ENCODE measurements at places on chromosomes 6 and 20.

DNA sequence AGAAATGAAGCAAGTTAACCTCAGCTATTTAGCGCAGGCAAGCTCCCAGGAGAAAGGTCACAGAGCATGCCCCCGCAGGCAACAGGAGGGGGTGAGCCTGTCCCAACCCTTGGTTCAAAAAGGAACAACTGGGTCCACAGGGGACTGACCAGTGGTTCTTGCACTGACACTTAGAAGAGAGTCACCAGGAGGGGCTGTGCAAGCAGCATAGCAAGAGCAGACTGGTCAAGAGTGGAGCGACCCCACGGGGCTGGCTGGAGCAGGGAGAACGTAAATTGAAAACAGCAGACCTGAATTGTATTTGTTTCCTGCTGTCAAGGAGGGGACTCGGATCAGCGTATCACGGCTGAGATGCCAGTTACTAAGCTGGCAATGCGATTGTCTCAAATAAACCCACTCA is 32.8 kb downstream of the GABRR1 start:
- DNase-seq, result no peak

GRCh38 chr20:5592165-5592564 is 158.0 kb upstream of the SHLD1 start:
- DNase-seq, result no peak

DNA sequence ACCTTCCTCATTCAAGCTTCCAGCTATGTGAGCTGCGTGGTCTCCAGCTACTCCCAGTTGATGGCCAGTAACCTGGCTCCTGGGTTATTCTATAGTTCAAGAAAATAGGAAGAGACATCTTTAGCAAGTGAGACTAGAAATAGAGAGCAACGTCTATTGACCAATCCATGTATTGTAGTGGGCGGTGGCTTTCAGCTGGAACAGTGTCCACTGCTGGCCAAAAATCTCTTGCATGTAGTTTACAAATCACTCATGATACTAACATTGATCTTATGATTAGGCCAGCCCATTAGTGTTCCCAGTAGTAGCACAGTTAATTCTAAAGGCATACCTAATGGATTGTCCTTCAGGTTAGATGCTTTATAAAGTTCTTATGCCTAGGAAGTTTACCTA is 58.9 kb upstream of the SCP2D1 start:
- DNase-seq, result peak; percentile 18

- DNase-seq, result no peak
These were observed 32.8 kb upstream of the ZNFX1 start for GRCh38 chr20:49310705-49311104.

DNA sequence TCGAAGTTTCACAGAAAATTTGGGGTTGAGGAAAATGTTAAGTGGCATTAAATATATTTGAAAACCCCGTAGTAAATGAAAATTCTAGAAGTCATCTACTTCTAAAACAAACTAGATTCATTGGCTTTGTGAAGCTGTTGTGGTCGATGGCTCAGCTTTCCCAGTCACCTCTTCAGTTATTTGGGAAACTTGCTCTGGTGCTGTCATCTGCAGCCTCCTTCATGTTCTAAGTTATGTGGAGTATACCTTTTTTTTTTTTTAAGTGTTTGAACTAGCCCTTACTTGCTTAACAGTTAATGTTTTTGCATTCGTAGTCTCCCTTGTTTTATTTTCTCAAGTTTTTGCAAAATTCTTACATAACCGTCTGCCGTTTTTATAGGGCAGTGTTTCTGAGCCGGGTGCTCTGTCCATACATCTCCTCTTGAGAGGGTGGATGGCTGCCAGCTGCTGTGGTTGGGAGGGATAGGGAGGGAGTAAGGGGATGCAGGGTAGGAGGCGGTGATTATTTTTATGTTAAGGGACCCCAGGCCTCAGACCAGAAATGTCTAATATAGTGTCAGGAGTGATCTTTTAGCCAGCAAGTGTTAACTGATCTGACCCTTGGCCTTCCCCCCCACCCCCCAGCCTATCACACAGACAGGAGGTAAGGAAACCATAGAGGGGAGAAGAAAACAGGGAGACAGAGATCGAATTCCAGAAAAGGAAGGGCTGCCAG is 7.1 kb downstream of the RREB1 start:
- no peak for DNase-seq

DNA sequence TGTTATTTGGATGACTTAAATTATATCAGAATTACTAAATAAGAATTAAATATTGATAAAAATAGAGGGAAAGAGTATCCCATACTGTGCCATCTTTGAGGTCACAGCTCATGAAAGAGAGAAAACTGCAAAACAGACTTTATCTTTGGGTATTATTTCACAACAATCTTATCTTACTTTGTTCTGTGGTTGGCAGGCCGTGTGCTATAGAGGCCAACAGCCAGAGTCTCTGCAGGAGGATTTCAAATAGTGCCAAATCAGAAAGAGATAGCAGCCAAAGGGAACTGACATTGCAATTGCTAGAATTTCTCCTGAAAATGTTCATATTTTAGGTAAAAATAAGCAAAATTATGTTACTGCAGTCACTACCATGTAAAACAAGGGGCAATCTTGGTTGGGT is 354.2 kb downstream of the GRIK2 start:
- DNase-seq, result no peak

DNA sequence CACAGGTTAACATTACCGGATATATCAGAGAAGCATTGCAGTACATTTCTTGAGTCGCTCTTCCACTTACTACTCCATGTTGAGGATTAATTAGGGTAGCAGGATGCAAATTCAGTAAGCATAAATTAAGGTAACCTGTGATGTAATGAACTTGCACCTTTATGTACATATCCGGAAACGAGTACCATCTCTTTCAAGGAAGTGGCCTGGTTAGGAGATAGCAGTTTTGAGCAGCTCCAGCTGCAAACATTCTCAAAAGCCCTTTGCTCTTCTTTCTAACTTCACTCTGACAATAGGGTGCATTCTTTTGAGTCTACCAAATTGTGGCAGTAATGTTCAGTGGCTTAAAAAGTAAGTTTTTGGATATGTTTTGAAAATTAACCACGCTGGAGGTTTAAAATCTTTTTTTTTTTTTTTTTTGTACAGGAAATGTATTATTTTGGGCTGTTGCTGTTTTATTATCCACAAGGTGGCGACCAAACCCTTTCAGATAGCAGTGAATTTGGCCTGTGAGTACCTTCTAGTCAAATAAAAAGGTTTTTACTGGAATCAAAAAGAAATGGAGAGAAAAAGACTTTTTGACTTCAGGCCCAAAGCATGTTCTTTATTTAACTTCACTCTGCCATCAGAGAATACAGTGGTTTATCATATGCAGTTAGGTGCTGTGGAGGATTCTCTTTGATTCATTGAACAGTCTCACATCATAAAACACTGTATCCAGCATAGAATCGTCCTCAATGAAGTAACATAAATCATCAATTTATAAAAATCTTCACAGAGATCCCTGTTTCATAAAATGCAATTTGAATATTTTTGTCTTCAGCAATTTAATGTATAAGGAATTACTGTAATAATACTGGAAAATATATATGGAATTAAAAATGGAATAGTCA is 8.9 kb downstream of the FAM217B start:
- peak; percentile 82 for DNase-seq

DNA sequence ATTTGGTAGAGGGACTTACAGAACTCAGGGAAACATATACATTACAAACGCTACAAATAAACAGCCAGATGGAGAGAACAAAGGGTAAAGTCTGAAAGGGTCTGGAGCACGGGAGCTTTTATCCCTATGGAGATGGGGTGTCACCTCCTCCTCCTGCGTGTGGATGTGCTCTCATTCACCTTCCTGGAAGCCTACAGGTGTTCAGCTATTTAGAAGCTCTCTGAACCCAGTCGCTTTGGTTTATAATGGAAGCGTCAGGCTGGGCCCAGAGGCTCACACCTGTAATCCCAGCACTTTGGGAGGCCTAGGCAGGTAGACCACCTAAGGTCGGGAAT is 17.7 kb upstream of the ITCH start:
- DNase-seq, result no peak

- no peak for DNase-seq
These were observed 187.4 kb upstream of the PROKR2 start for GRCh38 chr20:5504061-5504739.

- DNase-seq, result no peak
These were observed 13.2 kb downstream of the CCN2 start for GRCh38 chr6:131937703-131938631.

- no peak for DNase-seq
These were observed 813.7 kb downstream of the KIF16B start for GRCh38 chr20:15759594-15759993.

DNA sequence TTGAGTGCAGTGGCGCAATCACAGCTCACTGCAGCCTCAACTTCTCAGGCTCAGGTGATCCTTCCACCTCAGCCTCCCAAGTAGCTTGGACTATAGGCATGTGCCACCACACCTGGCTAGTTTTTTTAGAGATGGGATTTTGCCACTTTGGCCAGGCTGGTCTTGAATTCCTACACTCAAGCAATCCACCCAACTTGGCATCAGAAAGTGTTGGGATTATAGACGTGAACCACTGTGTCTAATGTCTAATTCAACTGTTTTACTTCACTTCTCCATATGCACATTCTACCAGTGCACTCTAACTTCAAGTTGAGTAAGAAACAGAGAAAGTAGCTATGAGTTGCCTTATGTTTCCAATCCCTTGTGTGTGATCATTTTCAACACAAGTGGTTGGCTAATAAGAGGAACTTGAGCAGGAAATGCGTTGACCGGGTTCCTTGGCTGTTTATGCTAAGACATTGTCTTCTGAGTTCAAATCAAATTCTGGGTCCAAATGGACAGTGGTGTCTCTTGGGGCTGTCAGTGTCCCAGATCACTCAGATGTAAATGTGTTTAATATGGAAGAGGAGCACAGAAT is 23.9 kb downstream of the ZNF337 start:
- no peak for DNase-seq

- no peak for DNase-seq
These were observed 381 bp upstream of the PEX7 start for GRCh38 chr6:136822046-136822375.

GRCh38 chr6:39061182-39061581 is 12.6 kb downstream of the GLP1R start:
- no peak for DNase-seq

DNA sequence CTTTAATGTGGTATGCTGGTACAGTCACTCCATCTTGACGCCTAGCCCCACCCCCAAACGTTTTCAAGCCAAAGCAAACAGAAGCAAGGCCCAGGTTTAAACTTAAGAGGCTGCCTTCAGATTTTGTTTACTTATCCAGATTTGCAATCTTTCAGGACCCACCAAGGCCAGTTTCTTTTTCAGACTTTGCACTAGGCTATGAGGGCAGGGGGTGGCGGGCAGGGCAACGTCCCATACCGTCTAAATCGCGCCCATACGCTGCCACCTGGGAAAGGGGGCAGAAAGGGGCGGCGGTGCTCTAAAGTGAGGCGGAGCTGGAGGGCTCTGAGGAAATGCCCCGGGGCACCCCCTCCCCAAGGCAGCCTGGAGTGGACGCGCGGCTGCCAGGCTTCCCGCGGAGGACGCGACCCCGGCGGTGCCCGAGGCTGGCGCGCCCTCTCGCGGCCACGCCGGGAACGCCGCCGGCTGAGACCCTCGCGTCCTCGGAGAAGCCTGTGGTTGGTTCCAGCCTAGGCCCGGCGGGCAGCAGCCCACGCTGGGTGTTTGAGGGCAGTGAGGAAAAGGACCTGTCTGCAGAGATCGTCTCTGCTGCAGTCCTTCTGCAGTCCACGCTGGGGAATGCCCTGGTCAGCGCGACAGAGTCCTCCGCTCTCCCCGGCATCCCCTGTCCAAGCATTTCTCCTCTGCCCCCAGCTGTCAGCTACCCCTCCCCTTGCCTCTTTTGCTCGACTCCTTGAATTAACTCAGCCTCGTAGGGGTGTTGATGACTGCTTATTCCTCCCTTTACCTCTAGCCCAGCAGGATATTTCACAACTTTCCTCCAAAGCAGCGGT is 129.2 kb upstream of the PRND start:
- peak; percentile 88 for DNase-seq

DNA sequence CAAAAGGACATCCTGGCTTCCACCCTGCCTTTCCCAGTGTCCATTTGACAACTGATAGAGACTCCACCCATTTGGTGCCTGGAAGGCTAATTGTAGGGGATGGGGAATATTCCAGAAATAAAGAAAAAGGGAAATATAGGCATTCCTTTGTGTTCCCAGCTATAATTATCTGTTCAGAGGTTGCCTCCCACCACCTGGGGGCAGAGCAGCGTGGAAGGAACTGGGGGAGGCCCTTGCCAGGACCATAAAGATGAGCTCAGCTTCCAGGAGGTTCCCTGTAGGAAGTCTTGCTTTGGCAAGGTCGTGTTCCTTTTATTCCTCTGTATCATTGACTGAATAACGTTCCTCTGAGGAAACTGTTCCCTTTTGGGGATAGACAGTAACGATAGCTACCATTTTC is 214.7 kb downstream of the TFAP2C start:
- no peak for DNase-seq

DNA sequence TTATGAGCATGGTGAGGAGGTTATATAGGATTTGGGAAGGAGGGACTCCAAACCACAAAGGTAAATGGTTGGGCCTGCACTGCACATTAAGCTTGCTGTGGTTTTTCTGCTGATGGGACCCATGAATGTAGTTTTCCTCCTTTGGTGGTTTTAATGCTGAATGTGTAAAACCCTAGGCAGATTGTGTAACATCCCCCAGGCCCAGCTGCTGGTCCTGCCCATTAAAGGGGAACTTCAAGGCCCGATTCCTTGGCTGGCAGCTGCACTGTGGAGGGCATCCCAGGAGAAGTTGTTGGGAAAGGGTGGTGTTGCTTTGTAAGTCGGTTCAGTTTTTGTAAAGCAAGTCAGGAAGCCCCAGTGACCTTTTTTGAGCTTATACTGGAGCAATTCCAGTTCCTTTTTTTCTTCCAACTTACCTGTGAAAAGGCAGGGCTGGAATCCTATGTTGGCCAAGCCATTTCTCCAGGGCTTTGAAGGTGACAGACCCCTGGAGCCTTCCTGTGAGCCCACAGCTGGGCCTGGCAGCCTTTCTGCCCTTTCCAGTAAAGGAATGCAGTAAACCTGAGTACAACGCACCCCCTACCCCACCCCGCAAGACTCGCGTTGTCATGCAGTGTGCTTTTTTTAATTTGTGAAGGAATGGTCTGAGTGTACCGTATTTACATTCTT is 43.1 kb upstream of the NAA20 start:
- DNase-seq, result no peak

DNA sequence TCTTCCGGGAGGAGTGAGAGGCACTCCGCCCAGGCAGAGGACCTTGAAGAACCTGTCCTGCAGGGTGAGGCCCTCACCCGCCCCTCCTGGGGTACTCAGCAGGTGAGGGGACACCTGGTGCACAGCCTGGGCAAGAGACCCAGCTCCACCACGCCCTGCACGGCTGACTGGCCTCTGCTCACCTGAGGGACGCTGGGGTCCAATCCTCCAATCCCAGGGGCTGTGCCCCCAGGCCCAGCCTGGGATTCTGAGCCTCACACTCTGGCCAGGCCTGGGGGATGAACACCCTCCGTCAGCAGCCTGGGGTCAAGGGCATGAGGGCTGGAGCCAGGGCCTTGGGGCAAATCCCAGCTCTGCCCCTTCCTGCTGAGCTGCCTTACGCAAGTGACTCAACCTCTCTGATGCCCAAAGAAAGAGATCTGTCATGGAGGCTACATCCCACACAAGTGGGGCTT is 149.9 kb upstream of the PTPN1 start:
- no peak for DNase-seq

DNA sequence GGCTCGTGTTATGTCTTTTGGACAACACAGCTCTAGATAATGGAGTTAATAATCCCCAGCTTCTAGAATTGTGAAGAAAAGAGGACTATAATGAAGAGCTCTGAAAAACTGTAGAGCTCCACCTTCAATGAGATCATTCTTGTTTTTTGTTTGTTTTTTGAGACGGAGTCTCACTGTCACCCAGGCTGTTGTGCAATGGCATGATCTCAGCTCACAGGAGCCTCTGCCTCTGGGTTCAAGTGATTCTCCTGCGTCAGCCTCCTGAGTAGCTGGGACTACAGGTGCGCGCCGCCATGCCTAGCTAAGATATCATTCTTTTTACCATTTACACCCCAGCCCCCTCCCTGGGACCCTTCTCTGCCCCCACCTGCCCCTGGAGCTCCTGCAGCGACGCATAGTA is 36.6 kb downstream of the ERGIC3 start:
- no peak for DNase-seq
